ENCODE measurements at places on chromosomes 6 and 20.
A peak's percentile ranks its signal among the peaks of the same experiment; 100 is the strongest.

- no peak for DNase-seq
These were observed 535.8 kb downstream of the TENT5A start for GRCh38 chr6:81216668-81217067.

- peak; percentile 90 for DNase-seq
These were observed 18.3 kb downstream of the HMGN4 start for GRCh38 chr6:26556263-26557070.

GRCh38 chr6:53517021-53517420 lies 27.9 kb downstream of the GCLC start:
- DNase-seq: peak; percentile 44

DNA sequence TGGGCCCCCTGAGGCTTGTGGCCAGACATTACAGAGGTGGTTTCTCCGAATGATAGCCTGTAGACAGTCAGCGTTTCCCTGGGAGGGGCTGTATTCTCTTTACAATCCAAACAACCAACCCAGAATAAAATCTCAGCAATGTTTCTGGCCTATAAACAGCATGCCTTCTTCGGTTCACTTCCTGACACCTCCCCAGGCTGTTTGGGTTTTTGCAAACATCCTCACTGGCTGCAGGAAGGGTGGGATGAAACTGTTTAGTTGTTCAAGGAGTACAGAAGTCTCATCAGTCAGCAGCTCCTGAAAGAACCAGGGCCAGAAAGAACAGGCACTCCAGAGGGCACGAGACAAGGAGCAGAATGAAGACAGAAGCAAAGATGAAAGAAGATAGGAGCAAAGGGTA lies 350.0 kb downstream of the QKI start:
- no peak for DNase-seq

DNA sequence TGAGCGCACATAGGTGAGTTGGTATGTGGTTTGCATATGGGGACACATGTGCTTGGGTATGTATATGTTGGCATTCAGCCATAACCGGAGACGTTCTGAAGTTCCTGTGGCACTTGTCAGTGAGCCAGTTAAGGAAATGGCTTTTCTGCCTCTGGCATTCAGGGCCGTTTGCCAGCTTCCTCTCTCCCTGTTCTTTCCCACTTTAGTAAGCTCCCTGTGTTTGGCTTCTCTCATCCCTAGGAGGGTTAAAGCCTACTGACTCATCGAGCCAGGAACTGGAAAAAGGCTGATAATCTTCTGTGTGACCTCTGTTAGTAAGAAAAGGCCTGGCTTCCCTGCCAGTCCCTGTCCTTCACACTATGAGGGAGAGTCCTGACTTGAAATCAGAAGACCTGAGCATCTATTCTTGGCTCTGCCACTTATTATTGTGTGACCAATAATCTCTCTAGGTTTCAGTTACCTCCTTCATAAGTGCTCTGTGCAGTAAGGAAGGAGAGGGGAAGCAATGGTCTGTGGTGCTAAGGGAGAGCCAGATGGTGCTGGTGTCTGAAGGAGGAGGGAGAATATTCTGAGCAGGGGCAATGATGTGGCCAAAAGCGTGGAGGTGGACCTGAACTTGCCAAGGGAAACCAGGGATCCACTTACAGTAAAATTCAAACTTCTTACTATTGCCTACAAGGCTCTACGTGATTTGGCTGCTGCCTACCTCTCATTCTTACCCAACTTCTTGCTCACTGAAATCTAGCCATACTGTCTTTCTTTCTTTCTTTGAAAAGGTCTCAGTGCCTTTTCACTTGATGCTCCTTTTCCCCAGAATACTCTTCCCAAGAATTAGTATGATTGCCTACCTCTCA lies 31.4 kb downstream of the ACSS2 start:
- peak; percentile 95 for DNase-seq

DNA sequence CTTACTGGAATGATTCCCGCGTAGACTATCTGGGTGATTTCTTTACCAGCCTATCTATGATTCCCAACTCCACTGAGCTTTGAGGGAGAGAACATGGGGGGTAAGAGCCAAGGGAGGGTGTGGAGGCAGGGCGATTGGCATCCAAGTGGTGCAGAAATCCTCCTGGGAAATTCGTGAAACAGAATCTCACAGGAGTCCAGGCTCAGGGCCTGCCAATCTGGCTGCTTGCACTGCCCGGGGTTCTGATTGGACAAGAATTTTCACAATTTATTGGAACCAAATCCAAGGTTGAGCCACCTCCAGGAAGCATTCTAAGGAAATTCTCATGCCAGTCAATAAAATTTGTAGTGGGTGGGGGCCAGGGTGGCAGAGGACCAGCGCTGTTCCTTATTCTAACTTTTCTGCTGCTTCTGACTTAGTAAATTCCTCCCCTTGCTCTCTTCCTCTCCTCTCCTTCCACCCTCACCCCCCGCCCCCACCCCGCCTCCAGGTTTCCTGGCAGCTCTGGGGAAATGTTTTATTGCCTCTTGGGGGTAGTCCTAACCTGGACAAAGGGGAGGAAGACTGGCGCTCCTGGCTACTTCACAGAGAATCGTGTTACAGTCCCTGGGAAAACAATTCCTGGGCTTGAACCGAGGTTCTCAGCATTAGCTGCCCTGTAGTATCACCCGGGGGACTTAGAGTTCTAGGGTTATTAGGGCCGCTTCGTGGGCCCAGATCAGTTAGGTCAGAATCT lies 3.1 kb downstream of the BMP6 start:
- DNase-seq: no peak

DNA sequence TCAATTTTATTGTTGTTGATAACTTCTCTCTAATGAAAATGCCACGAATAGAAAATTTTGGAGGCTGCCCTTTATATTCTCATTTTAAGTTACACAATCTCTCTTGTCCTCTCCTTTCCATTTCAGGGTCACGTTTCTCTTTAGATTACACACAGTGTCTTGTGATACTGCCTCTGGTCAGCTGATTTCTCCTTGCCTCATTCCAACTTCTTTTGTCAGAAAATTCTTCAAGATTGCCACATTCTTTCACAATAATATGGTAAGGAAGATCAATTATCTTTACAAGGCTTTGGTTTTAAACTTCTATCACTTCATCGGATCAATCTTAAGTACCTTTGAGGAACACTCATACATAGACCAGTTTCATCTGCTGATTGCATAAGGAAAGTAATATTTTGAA lies 370.3 kb downstream of the RFPL4B start:
- DNase-seq: no peak

GRCh38 chr6:152232501-152233151 lies 404.5 kb downstream of the SYNE1 start:
- DNase-seq: no peak

GRCh38 chr20:22308934-22309333 lies 275.4 kb downstream of the FOXA2 start:
- DNase-seq: no peak

- DNase-seq: peak; percentile 10
These were observed 17.7 kb upstream of the CCN6 start for GRCh38 chr6:112036088-112036637.

DNA sequence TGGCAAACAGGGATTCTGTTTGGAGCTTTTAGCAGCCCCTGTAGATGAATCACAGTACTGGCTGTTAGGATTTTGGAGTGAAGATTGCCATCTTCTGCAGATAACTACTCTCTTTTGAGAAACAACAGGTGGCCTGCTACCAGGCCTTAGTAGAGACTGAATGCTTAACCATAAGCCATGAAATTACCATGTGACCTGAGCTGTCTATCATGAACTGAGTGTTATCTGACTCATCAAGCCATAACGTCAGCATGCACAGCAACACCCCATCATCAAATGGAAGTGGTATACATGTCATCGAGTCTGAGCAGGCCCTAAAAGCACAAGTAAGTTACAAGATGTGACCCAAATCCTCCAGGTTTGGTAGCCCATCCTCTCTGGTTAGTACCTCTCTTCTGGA lies 132.6 kb downstream of the GPR63 start:
- peak; percentile 4 for DNase-seq

- DNase-seq: no peak
These were observed 143.6 kb downstream of the MRPL14 start for GRCh38 chr6:43983632-43984031.

DNA sequence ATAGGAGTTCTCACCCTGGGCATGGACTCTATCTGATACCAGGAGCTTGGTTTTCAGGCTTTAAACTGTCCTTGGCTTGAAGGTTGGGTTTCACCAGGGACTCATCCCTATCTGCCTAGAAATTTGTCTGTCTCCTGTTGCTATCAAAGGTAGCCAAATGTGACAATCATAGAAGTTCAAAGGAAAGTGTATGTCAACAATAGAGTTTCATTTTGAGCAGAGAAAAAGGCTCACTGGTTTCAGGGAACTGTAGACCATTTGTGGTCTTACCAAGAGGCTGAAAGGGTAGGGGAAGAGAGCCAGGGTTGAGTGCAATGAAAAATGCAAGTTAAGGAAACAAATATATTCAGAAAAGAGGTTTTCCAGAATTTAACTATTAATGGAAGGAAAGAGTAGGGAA lies 966.8 kb upstream of the CITED2 start:
- no peak for DNase-seq

DNA sequence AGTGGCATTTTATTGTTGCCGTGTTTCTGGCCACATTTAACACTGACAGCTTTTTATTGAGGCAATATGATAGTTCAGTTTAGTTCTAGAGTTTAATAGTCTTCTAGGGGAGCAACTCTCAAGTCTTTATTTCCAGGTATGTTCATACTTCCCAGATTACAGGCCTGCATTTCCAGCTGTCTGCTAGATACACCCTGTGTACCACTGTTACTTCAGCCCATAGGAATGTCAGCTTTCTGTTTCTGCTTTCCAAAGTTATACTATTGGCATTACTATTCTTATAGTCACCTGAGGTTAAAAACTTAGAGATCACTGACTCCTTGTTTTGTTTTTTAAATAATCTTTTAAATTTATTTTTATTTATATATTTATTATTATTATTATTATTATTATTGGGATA lies 7.6 kb downstream of the ZNF451 start:
- peak; percentile 20 for DNase-seq

- DNase-seq: no peak
These were observed 101.2 kb downstream of the PXDC1 start for GRCh38 chr6:3650076-3650958.

- no peak for DNase-seq
These were observed 980 bp upstream of the SNX21 start for GRCh38 chr20:45832619-45833018.

GRCh38 chr6:136716917-136717715 lies 75.2 kb downstream of the MAP3K5 start:
- DNase-seq: no peak

GRCh38 chr20:19817017-19817416 lies 59.0 kb downstream of the RIN2 start:
- peak; percentile 95 for DNase-seq

DNA sequence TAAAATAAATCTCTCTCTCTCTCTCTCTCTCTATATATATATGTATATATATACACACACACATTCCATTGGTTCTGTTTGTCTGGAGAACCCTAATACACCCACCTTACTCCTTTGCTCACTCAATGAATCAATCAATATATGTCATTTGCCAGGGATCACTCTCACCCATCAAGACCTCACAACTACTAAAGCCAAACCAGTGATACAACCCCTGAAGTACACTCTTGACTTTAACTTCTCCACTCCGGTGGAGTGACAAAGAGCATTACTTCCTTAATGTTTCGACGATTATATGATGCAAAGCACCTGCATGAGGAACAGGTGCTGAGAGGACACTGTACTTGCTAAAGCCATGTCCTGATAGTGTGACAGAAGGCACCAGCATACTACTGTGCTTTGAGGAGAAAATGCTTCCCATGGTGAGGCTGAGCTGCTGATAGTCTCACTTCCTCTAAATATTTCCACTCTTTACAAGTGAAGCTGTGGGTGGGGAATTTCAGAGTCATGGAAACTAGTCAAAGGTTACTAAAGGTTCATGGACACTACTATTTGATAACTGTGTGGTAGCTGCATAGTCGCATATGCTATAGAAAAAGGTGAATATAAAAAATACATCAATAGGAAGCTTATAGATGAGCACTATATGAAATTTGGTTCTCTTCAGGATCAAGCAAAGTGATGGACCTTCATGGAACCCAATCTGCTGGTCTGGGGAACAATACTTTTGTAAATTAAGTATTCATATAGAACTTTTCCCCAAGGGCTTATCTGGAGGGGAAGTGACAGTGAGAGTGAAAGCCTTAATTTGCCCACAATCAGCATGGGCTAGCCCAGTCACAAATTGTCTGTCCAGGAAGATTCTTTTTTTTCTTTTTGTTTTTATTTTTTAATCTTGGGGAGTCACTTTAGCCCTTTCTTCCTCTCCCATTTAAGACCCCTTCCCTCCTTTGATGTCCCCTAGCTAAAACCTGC lies 141.9 kb upstream of the NEDD9 start:
- DNase-seq: no peak

DNA sequence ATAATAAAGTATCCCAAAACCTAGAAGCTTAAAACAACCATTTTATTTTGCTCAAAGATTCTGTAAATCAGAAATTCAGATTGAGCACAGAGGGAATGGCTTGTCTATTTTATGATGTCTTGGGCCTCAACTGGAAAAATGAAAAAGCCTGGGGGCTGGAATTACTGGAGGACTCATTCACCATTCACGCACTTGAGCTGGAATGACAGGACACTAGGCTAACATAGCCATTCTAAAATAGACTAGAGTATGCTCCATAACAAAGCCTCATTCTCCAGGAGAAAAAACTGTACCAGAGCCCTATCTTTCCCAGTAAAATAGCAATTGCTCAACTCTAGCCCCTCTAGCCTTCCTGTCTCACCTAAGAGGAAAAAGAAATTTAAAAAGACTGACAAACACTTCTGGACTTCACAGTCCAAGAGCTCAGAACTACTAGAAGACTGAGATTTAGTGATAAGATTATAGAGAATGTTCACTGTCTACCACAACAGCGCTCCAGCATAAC lies 145.4 kb upstream of the BTBD3 start:
- no peak for DNase-seq

DNA sequence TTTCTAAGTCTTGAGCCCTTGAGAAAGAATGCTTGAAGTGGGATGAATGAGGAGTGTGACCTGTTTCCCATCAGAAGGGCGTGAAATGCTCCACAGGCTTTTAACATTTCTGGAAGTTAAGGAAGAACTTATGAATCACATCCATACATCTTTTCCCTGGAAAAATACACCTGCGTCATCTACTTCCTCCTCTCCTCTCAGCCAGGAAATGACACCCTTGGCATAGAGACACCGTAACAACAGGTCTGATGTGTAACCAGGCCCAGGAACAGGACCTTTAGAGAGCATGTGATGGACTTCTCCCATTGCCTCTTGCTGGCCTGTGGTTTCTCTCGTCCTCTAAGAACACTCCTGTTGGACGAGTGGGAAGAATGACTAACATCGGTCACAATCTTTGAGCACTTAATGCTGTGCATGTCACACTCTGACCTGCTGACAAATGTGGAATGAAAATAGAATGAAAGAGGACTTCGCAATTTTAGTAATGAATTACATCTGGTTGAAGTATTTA lies 28.5 kb upstream of the CITED2 start:
- DNase-seq: no peak

GRCh38 chr6:166484863-166485262 lies 101.6 kb downstream of the RAMACL start:
- no peak for DNase-seq

All from mammary epithelial cell (primary cell).